Stimulated activated CD4-positive, alpha-beta T cell treated with anti-CD3 and anti-CD28 coated beads, TNF-alpha, amount 100 ng/mL, for 24 hours (primary cell): ENCODE measurements at places on chromosomes 1 and 21.

GRCh38 chr1:6594977-6595740 lies 7.5 kb downstream of the KLHL21 start:
- no peak for DNase-seq

- DNase-seq = no peak
Observed at GRCh38 chr1:9714257-9714718, 62.8 kb downstream of the PIK3CD start.

DNA sequence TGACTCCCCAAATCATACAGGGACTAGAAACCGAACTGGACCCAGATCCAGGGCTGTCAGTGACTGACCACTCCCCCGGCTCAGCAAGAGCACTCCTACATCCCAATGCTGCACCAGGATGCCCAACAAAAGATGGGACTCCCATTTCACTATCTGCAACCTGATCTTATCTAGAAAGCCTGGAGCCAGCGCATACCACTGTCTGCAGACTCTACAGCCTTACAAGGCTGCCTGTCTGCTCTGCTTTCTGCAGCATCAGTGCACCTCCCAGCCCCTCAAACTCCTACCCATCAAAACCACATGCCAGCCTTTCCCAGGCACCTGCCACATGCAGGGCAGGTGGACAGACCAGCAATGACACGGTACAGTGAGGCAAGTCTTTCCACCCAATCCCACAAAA lies 52.2 kb downstream of the SSBP3 start:
- DNase-seq = no peak

DNA sequence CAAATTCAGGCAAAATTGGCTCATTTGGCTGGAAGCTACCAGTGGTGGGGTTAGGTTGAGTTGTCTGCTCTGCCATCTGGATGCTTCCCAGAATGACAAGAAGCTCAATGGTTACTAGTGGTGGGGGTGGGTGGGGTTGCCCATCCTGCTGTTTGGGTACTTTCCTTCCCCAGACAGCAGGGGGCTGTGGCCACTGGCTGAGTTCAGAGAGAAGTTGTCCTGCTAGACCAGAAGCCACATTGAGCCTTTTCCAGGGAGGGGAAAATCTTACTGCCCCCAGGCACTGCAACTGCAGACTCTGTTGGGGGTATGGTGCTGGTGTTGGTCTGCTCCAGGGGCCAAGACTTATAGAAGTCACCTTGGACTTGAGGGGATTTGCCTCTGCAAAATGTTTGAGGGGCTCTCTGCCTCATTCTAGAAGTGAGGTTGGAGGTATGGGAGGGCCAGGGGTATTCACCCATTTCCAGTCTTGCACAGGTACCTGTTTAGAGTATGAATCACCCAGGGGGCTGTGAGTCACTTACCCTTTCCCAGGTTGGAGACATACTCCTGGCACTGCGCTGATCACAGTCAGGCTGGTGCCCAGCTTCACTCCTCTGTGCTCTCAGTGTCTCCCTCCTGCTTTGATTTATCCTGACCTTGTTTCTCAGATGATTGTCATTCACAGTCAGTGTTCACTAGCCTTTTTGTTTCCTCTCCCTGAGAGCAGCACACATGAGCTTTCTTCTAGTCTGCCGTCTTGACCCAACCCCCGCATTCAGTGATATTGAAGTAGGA lies 89.1 kb upstream of the NEGR1 start:
- DNase-seq = no peak

- no peak for DNase-seq
Observed at GRCh38 chr1:62107923-62108322, 86.7 kb upstream of the L1TD1 start.

- no peak for DNase-seq
Observed at GRCh38 chr1:150788946-150789345, 19.1 kb downstream of the CTSK start.

DNA sequence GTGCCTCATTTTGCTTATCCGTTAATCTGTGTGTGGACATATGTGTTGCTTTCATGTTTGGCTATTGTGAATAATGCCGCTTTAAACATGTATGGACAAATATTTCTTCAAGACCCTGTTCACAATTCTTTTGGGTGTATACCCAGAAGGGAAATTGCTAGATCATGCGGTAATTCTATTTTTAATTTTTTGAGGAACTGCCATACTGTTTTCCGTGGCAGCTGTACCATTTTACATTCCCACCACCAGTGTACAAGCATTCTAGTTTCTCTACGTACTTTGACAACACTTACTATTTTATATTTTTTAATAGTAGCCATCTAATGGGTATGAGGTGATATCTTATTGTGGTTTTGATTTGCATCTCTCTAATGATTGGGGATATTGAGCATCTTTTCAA lies 7.1 kb upstream of the NID1 start:
- DNase-seq = no peak

DNA sequence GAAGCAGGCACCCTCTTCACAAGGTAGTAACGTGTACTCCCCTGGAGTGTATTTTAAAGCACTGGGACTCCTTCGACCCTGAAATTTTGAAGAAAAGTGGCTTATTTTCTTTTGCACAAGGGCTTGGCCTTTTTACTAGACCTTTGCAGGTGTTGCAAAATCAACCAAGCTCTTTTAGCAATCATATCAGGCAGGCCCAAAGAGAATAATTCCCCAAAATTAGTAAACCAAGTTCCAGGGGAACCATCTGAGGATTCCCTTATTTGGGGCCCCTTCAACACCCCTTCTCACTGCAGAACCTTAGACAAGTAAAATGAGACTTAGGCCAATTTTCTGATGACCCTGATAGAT lies 28.3 kb downstream of the CBR1 start:
- DNase-seq = no peak

DNA sequence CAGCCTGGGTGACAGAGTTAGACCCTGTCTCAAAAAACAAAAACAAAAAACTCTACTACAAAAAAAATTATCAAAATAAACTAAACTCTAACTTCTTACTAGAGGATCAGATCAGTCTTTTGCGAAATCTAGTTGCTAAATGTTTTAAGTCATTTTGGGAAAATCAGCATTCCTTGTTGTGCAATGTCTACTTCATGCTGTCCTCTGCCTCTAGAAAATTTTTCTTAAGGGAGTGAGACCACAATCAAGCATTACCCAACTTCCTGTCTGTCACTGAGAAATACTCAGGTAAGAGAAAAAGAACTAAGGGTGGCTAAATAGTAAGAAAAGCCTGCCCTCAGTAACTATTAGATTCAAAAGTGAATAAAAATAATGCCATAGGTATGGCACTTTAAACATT lies 67.2 kb upstream of the FOXD3 start:
- no peak for DNase-seq

GRCh38 chr1:226688808-226689207 lies 50.3 kb downstream of the ITPKB start:
- no peak for DNase-seq

GRCh38 chr1:228082918-228083870 lies 686 bp downstream of the ARF1 start:
- no peak for DNase-seq

GRCh38 chr21:36636016-36636415 lies 62.9 kb upstream of the SIM2 start:
- DNase-seq = no peak

DNA sequence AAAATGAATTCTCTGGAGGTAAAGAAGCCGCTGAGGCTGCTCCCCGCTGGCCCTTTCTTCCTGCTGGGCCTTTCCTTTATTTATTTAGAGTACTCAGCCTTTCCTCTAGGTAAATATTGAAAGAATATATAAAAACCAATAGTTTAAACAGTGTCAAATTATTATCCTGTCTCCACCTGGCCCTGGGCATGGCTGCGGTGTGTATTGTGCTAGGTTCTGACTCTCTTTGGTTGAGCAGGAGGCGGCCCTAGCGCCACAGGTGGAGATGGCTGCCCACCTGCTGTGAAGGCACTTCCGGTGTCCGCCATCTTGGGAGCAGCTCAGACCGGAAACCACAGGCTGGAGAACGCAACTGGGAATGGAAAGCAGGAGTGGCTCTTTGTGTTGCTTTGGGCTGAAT lies 29.0 kb upstream of the CLDN14 start:
- no peak for DNase-seq

DNA sequence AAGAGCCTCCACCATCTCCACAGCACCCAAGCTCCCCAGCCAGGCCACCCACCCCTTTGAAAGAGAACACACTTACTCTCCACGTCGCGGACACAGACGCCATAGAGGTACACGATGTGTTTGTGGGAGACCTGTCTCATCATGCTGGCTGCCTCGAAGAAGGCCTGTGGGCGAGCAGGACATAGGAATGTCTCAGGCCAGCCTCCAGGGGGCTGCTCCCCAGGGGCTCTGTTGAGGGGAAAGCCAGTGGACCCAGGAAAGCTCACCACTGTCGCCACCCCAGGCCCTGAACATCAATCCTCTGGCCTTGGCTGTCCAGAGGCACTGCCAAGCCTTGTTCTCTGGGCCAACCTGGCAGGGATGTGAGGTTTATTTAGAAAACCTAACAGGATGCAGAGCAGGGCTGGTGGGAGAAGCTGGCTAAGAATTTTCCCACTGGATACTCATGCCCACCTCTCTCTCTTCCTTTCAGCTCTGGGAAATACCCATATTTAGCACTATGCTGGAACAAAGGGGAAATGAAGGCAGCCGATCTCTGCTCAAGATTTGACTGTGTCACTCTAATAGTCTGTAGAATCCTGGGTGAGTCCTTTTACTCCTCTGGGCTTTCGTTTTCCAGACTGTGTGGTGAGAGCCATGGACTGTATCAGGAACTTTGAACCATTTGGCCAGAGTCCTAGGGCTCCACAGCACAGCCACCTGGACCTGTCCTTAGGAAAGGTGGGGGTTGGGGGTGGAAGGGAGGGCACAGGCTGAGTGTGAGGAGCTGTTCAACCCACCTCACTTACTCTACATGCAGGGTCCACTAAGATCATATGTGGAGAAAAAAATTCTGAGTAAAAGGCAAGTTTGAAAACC lies 101.9 kb downstream of the RAVER2 start:
- DNase-seq = no peak

DNA sequence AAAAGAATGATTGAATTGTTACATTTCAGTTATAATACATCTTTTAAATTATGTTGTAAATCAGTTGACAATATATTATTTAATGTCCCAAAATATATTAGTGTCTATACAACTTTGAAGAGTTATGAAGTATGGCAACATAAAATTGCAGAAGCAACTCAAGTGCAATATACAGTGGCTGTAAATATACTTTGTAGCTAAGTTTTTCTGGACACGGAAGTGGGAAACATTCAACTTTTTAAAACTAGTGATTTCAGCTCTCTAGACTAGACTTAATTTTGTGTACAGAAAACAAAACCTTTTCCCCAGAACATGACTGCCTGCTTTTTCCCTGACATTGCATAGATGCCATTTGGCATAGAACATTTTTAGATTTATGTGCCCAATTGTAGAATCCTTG lies 29.5 kb upstream of the ABCG1 start:
- DNase-seq = no peak

GRCh38 chr1:46613661-46614603 lies 2.7 kb downstream of the MOB3C start:
- no peak for DNase-seq

GRCh38 chr1:230142608-230143210 lies 75.7 kb downstream of the GALNT2 start:
- no peak for DNase-seq

GRCh38 chr1:33065301-33065700 lies 15.7 kb upstream of the AZIN2 start:
- DNase-seq = no peak

DNA sequence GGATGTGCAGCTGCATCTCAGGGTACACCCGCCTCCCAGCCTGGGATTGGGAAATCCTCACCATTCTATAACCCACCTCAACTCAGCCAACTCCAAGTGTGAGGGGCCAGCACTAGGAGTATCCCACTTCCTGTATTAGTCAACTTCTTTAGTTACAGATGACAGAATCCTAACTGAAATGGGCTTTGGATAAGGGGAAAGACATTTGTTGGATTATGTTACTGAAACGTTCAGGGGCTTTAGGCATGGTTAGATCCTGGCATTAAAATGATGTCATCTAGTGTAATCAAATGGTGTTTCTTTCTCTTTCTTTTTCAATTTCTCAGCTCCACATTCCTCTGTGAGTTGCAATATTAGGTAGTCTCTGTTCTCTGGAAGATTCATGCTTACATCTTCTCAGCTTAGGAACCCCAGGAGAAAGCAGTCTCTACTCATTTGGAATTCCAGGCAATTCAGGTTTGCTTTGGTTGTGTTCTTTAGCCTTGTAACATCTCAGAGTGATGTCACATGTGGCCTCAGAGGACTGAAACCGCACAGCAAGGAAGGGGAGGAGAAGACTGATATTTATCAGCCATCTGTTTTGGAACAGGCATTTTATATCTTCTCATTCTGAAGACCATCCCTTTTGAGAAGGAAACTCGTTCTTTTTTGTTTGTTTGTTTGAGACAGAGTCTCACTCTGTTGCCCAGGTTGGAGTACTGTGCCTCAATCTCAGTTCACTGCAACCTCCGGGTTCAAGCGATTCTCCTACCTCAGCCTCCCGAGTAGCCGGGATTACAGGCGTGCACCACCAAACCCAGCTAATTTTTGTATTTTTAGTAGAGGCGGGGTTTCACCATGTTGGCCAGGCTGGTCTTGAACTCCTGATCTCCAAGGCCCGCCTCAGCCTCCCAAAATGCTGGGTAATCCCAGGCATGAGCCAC lies 18.9 kb upstream of the TMEM54 start:
- no peak for DNase-seq

DNA sequence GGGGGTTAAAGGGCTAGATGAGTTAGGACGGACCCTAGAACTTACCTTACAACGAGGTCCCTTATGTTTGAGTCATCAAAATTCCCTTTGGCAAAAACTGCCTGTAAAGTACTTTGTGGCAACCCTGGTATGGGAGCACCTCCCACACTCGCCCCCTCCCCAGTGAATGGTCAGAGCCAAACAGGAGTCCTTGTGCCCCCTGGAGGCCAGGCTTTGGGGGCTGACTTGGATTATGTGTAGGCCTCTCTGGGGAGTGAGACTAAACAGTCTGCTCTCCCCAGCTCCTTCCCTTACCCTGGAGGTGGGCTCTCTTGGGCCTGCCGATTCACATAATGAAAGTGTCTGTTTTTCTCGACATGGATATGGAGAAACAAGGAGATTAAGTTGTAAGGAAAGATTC lies 81.2 kb downstream of the ADCY10 start:
- no peak for DNase-seq

DNA sequence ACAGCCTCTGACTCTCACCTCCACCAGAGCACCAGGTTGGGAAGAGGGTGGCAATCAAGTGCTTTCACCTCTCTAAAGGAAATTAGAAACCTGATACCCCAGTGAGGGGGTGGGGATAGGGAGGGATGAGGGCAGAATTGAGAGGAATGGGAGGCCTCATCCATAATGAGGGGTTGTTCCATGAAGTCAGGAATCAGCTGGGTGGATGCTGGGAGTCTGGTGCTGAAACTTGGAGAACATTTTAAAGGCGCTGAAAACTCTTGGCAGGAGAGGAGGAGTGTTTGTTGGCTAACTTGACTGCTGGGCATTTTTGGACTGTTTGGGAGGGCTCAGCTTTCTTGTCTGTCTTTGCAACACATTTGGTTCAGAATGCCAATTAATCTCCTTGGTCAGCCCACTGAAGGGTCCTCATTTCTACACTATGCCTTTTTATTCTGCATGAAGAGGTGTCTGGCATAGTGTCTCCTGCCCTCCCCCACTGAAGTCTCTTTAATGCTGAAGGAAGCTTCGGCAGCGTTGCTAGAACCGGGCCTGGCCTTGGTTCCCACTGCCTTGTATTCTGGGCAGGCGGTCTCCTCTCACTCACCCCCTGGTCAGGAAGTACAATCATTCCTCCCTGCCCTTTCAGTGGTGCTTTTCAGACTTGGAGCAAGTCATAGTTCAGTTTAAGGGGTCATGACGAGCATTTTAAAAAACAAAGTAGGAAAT lies 2.2 kb downstream of the PHGDH start:
- DNase-seq = no peak

- DNase-seq = no peak
Observed at GRCh38 chr1:74673351-74674111, at the start of gene ERICH3. Gene ERICH3, minus strand, starts transcription at chr1:74673792. Its CDS starts 273 bp downstream, at chr1:74673519.
